ENCODE measurements at places on chromosomes 5 and 9.

DNA sequence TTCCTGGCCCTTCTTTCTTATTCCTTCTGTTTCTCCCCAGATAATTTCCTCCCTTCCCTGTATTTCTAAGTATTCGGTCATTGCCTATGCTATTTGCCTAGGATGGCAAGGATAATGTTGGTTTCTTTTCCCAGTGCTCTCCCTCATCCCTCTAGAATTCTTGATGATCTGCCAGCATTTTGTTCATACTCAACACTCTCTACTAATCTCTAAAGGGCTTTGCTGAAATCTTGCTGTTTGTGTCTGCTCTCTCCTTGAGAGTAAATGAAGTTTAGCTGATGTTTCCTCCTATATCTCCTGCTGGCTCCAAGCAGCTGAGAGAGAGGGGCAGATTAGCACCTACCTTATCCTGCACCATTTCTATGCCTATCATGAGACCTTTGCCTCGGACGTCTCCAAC, 38.1 kb downstream of the AGXT2 start:
- DNase-seq: no peak

GRCh38 chr5:83096660-83097339, 19.5 kb downstream of the XRCC4 start:
- DNase-seq: no peak

GRCh38 chr5:175896301-175897040, 25.1 kb downstream of the CPLX2 start:
- DNase-seq: no peak

- no peak for DNase-seq
These were observed 59.3 kb upstream of the ANGPTL2 start for GRCh38 chr9:127181595-127182190.

- DNase-seq: peak; percentile 60
These were observed 69.6 kb downstream of the PTPDC1 start for GRCh38 chr9:94153905-94154304.

DNA sequence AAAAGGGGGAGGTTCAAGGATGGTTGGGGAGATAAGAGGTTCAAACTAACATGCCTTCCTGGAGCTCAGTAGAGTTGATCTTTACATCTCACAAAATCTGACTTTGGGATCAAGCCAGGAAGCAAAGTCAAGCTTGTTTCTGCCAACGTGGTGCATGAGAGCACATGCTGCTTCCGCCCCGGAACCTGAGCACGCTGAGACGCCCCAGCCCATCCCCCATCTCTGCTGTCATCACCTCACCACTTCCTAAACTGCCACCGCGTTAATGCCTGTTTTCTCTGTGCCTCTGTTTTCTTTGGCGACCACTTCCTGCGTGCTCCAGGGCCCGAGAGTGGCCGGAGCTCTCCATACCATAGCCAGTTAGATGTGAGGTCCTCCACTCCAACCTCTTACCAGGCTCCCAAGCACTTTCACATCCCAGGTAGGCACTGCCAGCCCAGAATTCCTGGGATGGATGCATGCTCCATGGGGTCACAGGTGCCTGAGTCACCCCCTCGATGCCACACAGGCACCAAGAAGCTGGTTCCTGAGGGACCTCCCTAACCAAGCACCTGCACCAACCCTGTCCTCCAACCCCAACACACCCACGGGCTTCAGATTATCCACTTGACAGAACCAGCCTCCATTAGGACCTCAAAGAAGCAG, 31.2 kb upstream of the AFAP1L1 start:
- DNase-seq: peak; percentile 39

DNA sequence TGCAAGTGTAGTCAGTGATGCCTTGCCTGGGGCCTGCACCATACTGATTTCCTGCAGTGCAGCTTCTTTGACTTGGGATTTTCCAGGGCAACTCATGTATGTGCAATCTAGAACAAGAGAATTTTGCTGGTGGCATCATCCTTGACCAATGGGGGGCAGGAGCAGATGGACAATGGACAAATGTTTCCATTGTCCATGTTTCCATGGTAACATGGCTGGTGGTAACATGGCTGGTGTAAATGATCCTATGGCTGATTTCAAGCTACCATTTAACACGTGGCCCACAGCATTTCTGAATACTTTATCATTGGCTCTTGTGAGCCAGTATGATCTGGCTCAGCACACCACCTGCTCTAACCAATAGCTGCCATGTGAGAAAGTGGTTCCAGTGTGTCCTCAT, 130.1 kb upstream of the OSMR start:
- DNase-seq: no peak

GRCh38 chr5:156407251-156407650, 80.3 kb downstream of the SGCD start:
- no peak for DNase-seq

DNA sequence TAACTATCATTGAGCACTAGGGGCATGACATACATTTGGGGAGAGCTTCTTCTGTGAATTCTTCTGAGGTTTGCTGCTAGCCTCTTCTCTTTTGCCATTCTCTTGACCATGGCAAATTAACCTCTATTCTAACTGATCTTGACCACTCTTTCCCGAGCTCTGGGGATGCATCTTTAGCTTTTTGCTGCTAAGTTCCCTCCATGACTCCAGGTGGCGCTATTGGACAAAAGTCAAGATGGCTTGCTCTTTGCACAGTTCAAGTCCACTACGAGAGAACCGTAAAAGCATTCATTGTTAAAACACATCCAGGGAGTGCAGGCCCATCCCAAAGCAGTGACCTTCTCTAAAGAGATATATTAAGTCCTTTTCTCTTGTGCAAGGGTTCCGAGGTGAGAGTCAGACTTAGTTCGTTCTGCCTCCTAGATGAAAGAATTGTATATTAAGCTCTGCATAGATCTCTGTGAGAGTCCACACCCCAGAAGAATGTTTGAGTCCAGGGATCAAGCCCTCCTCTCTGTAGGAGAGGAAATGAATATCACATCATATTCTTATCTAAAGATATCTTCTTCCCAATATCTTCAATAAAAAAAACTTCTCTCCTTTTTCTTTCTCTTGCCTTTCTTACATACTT, 1152.9 kb upstream of the CDH6 start:
- no peak for DNase-seq

GRCh38 chr5:97488126-97488668, 305.1 kb upstream of the RIOK2 start:
- DNase-seq: no peak

GRCh38 chr5:158061451-158061850, 202.5 kb upstream of the CLINT1 start:
- no peak for DNase-seq

- no peak for DNase-seq
These were observed 478.7 kb downstream of the PRR16 start for GRCh38 chr5:120942596-120943350.

GRCh38 chr9:109510506-109510905, 12.4 kb upstream of the PTPN3 start:
- DNase-seq: no peak

DNA sequence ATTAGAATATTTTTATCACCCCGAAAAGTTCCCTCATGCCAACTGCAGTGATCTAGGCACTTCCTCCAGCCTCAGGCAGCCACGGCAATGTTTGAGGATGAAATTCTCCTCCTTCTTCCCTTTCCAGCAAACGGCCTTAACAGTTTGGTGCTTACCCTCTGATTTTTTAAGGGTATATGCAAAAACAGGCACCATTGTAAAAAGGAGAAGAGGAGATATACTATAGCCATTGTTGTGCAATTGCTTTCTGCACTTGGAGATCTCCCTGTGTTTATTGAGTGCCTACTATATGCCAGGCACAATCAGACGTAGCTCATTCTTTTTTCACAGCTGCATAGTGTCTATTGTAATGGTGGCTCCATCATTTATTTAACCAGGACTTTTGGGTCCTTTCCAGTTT, 29.4 kb downstream of the GSN start:
- no peak for DNase-seq

Measured in B cell (primary cell).